Effector memory CD8-positive, alpha-beta T cell (primary cell): ENCODE measurements at places on chromosomes 12 and 14.

DNA sequence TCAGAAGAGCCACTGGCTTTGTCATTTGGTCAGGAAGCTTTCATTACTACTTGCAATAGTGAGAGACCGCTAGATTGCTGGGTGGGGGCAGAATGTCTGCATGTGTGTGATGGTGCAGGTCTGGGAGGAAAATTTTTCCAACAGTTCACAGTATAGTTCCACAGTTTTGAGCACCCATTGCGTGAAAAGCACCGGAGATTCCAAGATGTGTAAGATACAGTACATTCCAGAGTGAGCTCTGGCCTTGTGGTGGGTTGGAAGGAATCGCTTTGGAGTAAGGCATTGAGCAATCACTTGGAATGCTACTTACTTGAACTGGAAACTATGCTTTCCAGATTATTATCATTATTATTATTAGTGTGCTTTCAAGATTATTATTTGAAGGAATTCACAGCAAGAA is 47.6 kb upstream of the FRMD6 start:
- no peak for DNase-seq

DNA sequence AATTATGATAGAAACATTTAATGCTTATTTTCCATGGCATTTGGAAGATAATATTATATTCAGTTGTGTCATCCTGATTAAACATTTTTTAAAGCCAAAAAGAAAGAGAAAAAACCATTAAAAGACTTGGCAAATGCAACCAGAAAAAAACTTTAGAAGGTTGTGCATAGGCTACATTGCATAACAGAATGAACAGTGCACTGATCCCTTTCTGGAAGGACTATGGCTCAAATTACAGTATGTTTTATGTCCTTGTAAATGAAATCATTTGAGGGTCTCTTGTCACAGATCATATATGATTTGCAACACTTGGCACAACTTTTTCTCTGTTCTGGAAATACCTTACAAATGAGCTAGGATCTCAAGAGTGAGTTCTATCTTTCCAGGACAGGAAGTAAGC is 275.2 kb upstream of the FLRT2 start:
- DNase-seq, result no peak

DNA sequence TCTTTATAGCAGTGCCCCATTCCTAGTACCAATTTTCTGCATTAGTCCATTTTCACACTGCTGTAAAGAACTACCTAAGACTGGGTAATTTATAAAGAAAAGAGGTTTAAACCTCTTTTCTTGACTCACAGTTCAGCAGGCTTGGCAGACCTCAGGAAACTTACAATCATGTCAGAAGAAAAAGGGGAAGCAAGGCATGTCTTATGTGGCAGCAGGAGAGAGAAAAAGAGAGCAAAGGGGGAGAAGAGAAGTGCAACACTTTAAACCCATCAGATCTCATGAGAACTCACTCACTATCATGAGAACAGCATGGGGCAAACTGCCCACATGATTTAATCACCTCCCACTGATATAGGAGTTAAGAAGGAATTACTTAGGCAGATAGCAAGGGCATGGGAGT is 101.6 kb upstream of the PLEKHG7 start:
- no peak for DNase-seq

GRCh38 chr14:94571395-94571794 is 9.8 kb upstream of the SERPINA5 start:
- no peak for DNase-seq

DNA sequence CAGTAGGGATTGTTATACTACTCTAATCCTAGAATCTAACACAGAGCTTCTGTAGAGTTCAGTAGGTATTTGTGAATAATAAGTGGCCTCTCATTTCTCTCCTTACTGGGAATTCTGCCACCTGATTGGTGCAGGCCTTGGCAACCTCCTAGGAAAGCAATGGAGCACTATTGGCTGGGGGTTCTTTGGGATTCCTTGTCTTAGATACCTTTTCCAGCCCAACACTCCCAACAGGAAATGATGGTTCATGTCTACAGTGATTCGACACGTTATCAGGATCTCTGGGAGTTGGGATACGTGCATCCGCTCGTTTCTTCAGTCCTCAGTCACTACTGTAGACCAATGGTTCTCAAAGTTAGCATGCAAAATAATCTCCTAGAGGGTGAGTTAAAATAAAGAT is 67.4 kb downstream of the ELK3 start:
- DNase-seq, result no peak

GRCh38 chr12:12999959-13000615 is at the start of gene HEBP1:
HEBP1 (minus strand) TSS chr12:13000265; CDS start chr12:13000114, 151 bp downstream.
- peak; percentile 96 for DNase-seq

GRCh38 chr14:32702088-32702487 is 236.6 kb upstream of the NPAS3 start:
- no peak for DNase-seq

DNA sequence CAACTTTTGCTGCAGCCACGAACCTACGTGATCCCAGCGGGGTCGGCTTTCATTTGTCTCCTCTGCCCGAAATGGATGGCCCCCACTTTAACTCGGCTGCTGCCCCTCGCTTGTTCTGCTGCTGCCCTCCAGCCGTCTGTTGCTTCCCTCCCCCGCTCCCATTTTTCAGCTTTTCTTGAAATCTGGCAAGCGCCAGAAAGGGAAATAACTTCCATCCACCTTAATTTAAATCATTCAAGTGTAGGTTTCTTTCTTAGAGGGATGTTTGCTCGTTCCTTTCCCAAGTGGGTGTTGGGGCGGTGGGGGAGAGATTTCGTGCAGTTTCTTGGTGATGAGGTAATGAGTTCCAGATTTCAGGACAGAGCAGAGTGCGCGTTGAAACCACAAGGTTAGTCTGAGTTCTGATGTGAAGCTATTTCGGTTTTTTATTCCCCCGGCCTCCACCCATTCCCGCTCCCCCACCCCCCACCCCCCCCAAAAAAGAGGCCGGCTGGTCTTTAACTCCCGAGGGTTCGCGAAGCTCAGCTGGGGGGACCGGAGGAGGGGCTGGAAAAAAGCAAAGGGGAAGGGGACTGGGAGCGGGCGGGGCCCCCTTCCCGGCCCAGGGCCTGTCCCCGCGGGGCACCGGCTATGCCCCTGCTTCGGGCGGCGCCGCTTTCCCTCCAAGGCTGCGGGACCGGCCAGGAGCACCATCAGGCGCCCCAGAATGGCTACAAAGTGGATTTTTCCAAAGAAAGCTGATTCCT is 2.2 kb upstream of the ZFP36L1 start:
- no peak for DNase-seq

GRCh38 chr12:116918464-116918863 is 7.7 kb downstream of the FBXW8 start:
- no peak for DNase-seq

DNA sequence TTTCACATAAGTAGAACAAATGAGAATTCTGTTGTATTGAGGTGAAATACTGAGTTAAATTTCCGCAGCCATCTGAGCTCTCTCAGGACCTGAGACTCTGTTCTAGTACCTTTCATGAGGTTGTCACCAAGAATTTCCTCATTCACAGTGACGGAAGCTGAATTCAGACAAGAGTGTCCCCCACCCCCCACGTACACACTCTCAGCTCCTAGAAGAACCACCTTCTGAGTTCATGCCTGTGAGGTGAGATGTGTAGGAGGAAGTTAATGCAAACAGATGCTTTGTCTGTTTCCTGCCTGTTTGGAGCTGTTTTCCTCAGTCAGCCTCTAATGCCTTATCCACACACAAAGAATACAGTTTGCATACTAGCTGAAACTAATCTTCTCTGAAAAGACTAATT is 18.2 kb downstream of the BICDL1 start:
- peak; percentile 71 for DNase-seq
